KG1 (cell line): ENCODE measurements at places on chromosomes 4 and X.
A peak's percentile ranks its signal among the peaks of the same experiment; 100 is the strongest.

- DNase-seq: no peak
Measured at GRCh38 chrX:43552156-43552555, 103.9 kb upstream of the MAOA start.

DNA sequence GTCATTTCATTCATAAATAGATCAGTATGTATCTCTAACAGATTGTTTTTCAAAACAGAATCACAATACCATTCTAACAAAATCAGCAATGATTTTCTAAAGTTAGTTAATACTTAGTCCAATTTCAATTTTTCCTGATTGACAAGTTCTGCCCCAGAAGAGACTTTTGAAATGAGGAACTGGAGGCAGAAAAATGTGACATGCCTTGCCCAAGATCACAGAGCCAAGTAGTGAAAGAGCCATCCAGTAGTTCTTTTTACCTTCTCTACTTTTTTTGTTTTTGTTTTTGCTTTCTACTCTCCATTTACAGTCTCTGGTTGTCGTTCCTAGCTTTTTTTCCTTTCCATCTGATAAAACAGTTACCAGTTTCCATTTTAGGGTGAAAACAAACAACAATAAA lies 129.3 kb upstream of the TMEM164 start:
- no peak for DNase-seq

GRCh38 chrX:132786217-132786616 lies 172.2 kb downstream of the HS6ST2 start:
- no peak for DNase-seq

DNA sequence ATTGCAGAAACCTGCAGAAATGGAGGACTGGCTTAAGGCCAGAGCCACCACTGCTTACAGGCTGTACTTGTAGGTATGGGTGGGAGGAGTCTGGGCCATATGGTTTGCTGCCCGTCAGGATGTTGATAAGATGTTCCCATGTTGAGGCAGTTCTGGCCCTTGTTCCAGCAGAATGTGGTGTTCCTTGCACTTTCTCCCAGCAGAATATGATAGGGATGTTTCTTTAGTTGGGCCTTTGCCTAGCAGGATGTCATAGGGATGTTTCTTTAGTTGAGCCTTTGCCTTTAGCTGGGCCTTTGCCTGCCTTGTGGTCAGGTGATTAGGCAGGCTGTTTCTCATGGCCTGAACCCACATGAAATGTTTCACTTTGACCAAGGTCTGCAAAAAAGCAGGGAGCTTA lies 139.1 kb upstream of the PAQR3 start:
- DNase-seq: no peak

- no peak for DNase-seq
Measured at GRCh38 chr4:26053761-26054160, 139.7 kb downstream of the SMIM20 start.

DNA sequence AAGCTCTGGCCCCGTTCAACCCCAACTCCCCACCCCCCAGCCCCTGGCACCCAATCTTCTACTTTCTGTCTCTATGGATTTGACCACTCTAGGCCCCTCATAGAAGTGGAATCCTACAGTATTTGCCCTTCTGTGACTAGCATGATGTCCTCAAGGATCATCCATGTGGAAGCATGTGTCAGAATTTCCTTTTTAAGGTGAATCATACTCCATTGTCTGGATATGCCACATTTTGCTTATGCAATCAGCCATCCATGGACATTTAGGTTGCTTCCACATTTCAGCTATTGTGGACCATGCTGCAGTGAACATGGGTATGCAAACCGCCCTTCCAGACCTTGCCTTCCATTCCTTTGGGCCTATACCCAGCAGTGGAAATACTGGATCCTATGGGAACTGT lies 15.5 kb downstream of the CCNQ start:
- no peak for DNase-seq

GRCh38 chr4:57344296-57344695 lies 234.1 kb upstream of the IGFBP7 start:
- no peak for DNase-seq

DNA sequence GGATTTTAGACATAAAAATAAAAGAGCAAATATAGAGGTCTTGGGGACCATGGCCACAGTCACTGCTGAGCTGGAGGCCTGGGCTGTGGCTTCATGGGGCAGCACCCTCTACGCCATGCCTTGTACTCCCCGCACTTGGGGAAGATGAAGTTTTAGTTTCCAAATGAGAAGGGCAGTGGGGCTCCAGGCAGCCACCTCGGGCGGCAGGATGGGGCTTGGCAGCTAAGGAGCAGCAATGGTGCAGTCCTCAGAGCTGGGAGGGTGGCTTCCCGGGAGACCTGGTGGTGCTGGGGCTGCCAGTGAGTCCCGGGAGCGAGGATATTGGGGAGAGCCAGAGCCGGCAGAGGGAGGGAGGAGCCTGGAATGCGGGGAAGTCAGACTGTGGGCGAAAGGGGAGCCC lies 2.4 kb downstream of the CXCR3 start:
- no peak for DNase-seq

DNA sequence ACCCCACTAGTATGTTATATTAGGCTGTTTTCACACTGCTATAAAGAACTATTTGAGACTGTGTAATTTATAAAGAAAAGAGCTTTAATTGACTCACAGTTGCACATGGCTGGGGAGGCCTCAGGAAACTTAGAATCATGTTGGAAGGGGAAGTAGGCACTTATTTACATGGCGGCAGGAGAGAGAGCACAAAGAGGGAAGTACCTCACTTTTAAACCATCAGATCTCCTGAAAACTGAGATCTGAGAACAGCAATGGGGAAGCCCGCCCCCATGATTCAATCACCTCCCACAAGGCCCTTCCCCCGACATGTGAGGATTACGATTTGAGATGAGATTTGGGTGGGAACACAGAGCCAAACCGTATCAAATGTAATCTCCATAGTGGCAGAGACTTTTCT lies 45.4 kb upstream of the XK start:
- no peak for DNase-seq

DNA sequence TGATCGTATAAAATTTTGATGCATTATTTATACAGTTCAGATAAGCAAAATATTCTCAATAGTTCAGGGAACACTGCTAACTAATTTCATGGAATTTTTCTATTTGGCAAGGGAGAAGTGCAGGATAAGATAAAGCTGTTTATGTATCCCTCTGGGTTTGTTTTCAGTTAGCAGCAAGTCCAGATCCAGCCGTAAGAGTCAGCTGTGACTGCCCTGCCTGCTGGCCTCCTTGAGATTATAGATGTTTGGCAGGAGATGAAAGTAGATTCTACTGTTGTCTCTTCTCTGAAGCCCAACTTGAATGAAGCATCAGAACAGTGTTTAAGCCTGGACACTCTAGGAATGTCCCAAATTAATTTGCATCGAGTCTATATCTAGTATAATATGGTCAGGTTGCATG lies 29.5 kb downstream of the ANTXR2 start:
- no peak for DNase-seq

GRCh38 chr4:92952426-92952825 lies 648.7 kb downstream of the GRID2 start:
- no peak for DNase-seq

DNA sequence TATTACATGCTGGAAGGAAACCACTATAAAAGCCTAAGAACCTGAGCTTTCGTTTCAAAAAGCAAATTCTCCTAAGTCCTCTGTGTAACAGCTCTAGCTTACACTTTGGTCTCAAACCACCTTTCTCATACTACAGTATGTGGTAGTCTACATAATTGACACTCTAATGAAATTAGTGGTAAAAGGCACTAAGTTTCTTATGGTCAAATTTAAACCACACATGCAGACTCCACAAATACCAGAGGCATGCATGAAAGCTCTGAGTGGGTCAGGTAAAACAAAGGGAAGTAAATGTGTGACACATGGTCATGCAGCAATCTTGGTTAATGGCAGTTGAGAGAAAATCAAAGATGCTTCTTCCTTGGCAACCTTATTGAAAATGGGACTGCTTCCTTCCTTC lies 187.8 kb downstream of the CCNG2 start:
- no peak for DNase-seq

- DNase-seq: no peak
Measured at GRCh38 chr4:81031796-81032551, 1.5 kb downstream of the BMP3 start.

DNA sequence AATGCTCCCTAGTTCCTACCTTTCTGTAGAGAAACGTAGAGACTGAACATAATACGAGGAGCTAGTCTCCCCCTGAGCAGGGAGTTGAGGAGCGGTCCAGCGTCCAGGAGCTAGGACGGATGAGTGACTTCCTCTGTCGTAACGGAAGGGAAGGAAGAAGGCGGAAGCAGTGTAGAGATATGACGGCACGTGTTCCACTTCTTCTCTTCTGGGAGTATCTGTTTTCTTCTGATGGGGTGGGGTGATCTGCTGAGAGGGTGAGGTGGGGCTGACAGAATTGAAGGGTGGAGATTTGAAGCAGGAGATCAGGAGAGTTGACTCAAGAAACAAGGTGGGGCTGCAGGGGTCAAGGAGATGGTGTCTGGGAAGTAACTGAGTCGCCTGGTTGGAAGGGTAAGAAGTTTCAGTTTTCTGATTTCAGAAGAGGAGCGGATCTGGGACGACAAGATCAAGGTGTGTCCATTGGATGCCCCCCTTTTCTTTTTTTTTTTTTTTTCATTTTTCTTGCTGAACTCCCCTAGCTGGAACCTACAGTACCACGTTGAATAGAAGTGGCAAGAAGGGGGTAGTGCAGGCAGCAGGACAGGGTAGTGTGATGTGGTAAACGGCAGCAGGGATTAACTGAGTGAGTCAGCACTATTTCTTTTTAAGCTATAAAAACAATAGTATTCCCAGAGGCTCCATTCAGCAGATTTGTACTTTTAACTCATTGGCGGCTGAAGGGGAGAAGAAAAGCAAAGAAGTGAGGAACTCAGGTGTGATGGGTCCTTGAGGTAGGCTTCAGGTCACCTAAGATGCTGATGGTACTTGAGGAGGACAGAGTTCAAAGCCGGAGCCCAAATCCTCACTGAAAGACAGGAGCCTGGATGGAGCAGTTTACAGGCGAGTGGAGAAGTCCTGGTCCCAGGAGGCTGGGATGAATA lies 50.8 kb upstream of the SETD7 start:
- DNase-seq: no peak

DNA sequence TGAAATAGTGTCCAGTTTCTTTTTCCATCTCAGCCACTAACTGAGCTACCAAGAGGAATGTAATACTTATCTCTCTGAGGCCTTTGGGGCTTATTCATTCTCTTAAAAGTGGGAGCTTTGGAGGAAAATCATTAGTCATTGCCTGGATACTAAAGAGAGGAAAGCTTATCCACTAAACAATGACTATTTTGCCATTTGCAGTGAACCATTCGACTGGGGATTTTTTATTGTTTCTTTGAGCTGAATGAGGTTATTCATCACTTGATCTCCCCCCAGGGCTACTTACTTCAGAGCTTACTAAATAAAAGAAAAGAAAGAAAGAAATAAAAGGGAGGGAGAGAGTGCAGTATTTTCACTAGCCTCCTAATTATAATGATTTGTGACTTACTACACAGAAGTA lies 1329.5 kb upstream of the TENM3 start:
- no peak for DNase-seq

DNA sequence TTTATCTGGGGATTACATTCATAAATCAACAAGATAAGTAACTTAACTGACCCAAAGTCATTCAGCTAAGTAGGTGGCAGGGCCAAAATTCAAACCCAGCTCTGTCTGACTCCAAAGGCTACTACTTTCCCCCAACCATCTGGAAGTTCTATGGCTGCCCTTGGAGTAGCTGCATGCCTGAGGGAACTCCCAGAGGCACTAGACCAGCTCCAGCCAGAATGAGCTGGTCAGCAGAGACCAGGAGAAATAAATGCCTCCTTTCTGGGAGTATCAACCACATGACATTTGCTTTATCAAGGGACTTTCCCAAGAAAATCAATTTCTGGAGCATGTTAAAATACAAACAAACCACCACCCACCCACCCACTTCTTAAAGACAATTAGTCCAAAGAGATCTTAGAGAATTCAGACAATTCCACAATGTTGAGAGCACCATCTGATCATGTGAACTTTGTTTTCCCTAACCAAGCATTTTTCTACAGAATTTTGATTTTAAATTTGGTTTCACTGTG lies 180.5 kb downstream of the EFHC2 start:
- no peak for DNase-seq

GRCh38 chr4:182746876-182747275 lies 170.3 kb downstream of the DCTD start:
- no peak for DNase-seq

- peak; percentile 8 for DNase-seq
Measured at GRCh38 chr4:52588097-52588496, 71.0 kb downstream of the USP46 start.

- no peak for DNase-seq
Measured at GRCh38 chr4:38943343-38943742, 75.7 kb downstream of the FAM114A1 start.

GRCh38 chr4:47814618-47815295 lies 23.1 kb downstream of the CORIN start:
- DNase-seq: no peak

DNA sequence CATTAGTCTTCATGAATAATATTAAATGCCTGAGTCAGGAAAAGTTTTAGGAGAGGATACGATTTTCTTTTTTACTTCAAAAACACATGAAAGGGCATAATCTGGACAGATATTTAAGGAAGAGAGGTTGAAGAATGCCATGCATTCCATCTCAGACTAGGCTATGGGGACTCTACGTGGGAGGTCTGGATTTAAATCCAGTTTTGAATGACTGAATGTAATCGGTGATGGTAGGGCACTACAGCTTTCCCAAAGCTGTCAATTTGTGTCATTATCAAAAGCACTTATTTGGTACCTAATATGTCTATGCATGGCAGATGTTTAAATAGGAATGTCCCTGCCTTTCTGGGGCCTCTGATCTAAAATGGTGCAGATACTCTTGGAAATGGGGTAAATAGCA lies 59.3 kb upstream of the RPL34 start:
- no peak for DNase-seq

GRCh38 chrX:46251755-46252154 lies 293.5 kb downstream of the ZNF674 start:
- DNase-seq: no peak

DNA sequence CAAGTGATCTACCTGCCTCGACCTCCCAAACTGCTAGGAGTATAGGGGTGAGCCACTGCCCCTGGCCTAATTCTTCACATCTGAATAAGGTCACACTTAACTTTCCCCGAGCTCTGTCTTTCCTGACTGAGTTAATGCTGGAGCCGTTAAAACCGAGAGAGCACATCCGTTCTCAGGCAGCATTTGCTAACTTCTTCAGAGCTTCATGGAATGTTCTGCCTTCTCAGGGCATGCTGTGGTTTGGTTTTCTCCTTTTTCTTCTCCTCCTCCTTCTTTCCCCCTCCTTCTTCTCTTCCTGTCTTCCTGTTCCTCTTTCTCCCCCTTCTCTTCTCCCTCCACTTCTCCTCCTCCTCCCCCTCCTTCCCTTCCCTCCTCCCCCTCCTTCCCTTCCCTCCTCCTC lies 119.9 kb downstream of the ASMT start:
- DNase-seq: no peak
